ENCODE measurements at places on chromosomes 12 and 14.

DNA sequence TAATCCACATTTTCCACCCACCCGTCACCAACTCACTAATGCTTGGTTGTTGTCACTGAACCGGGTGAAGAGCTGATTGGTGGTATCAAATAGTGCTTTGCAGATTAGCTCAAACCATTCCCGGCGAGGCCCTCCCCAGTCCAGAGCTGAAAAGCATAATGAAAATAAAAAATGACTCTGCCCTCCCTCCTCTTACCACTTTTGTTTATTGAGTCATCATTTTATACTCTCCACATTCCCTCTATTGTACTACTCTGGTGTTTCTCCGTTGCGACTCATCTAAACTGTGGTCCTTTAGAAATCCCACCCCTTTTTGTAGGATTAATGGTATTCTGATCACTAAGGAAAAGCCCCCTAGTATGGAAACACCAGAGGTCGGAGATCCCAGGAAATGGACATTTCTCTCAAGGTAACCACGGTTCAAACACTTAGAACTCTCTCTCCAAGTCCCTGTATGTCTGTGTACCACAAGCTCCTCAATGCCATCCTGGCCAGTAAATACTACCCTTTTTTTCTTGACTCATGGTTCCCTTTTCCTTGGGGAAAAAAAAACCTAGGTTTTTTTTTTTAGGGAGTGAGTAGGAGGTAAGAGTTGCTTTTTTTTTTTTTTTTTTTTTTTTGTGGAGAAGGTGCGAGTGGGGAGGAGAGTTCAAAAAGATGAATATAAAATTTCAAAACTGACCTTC is 42.0 kb downstream of the AREL1 start:
- no peak for DNase-seq

DNA sequence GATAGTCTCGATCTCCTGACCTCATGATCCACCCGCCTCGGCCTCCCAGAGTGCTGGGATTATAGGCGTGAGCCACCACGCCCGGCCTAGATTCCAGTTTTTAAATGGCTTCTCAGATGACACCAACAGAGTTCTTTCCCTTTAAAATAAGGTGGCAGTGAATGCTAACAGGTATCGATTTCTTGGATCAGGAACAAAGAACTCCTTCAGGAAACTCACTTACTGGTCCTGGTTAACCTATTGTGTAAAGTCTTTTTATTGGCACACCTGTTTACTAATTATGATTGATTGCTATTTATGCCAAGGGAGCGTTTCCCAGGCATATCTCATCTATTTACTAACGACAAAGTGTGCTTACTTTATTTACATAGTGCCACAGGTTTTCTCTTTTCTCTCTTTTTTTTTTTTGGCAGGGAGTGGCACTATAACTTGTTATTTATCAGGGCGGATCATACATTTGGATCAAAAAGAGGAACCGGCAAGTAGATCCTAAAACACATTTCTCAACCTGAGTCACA is 89.7 kb downstream of the GLT1D1 start:
- no peak for DNase-seq

DNA sequence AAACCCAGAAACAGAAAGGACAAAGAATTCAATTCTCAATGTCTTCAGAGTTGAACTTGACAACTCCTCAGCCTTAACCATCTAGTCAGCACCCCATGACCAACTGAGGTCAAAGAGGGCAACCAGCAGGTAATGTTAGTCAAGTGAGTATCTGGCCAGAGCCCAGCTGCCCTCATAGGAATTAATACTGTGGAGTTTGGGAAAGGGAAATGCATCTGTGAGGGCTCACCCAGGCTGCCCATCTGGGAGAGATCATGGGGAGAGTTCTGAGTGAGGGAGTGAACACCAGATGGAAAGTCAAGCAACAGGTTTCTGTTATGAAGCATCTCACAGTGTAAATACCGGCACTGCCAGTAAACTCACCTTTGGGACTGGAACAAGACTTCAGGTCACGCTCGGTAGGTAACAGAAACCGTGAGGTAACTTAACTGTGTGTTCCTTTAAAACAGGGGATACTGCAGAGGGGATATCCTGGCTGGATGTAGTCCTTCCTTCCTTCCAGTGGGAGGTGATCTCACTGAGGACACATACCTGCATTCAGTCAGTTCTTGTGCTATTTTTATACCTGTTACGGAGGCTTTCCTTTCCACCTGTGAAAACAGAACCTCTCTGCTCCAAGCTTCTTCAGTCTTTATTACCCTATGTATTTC is 94.4 kb downstream of the DAD1 start:
- DNase-seq = no peak

- peak; percentile 49 for DNase-seq
These were observed at the start of gene LRRK2 for GRCh38 chr12:40224439-40225291. LRRK2 (plus strand) TSS chr12:40224997; CDS start chr12:40225132, 135 bp downstream.

GRCh38 chr12:2876431-2877046 is 435 bp downstream of the FOXM1 start:
- DNase-seq = peak; percentile 20

DNA sequence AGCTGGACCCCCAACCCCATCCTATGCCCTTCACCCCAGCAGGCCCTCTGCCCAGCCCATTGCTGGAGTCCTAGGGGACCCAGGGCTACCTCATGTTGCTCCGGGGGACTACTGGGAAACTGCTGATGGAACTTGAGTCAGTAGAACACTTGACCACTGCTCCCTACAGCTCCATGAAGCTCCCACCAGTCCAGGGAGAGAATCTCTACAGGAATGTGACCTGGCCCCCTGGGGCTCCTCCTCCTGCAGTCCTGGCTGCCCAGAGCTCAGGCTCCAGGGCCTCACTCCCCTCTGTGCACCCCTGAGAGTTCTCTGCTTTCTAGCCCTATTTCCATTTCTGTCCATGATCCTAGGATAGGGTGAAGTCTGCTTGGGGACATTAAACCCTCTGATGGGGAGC is 10.8 kb upstream of the AQP2 start:
- no peak for DNase-seq

DNA sequence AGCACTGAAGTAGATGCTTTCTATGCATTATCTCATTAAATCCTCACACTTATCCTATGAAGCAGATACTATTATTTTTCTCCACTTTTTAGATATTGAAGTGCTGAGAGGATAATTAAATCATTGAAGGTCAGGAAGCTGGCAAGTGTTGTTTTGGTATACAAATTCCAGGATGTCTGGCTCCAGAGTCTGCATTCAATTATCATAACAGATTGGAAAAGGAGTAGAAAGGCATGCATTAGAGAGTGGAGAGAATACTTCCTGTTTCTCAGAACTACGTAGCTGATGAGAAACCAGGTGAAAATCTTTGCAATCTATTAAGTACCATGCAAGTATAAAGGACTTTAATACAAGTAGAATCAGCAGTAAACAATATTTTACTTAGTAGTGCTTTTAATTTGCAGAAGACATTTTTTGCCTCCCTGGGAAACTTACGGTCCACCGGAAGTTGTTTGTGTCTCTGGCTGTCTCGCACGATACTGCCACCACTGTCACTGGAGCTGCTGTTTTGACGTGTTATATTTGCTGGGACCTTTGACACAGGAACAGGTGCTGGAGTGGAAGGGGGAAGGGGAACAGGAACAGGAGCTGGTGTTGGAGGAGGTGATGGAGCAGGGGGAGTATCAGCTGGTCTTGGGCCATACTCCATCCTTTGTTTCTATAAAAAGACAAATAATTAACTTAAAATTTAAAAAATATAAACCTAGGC is 158.0 kb downstream of the EPS8 start:
- no peak for DNase-seq

GRCh38 chr12:74349925-74350324 is 187.7 kb upstream of the ATXN7L3B start:
- DNase-seq = no peak
